ENCODE measurements at places on chromosomes 12 and 14. TPM values are rescaled to one million over a fixed set of nuclear protein-coding genes. Genes with fewer than 3 reads are reported as not detected.
A peak's percentile ranks its signal among the peaks of the same experiment; 100 is the strongest.

DNA sequence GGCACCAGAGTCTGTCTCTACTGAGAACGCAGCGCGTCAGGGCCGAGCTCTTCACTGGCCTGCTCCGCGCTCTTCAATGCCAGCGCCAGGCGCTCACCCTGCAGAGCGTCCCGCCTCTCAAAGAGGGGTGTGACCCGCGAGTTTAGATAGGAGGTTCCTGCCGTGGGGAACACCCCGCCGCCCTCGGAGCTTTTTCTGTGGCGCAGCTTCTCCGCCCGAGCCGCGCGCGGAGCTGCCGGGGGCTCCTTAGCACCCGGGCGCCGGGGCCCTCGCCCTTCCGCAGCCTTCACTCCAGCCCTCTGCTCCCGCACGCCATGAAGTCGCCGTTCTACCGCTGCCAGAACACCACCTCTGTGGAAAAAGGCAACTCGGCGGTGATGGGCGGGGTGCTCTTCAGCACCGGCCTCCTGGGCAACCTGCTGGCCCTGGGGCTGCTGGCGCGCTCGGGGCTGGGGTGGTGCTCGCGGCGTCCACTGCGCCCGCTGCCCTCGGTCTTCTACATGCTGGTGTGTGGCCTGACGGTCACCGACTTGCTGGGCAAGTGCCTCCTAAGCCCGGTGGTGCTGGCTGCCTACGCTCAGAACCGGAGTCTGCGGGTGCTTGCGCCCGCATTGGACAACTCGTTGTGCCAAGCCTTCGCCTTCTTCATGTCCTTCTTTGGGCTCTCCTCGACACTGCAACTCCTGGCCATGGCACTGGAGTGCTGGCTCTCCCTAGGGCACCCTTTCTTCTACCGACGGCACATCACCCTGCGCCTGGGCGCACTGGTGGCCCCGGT lies at the start of gene PTGDR:
Gene PTGDR, plus strand, starts transcription at position 198 of the 778 bp plus-strand sequence. Its CDS starts 117 bp downstream, at position 315.
- peak; percentile 35 for DNase-seq

DNA sequence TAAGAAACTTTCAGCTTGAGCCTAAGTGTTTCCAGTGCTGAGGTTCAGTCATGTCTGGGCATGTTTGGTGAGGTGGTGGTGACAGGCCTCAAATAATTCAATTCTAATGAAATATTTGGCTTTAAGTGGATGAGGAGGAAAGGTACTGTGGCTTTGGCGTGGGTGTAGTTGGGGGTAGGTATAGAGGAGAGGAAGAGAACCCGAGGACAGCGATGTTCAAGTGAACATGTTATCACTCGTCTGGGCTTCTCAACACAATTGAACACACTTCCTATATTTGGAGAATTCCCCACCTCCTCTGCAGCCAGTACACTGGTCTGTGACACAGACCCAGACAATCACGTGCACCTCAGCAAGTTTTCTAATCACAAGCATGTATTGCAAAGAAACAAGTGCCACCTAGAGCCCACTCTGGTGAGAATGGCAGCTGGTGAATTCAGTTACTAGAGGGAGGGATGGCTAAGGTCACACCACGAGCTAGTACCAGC lies 53.0 kb downstream of the IFNG-AS1 start:
- peak; percentile 51 for DNase-seq

OTUB2 gene
- total RNA-seq = 1.9 TPM

MYO1A gene
- total RNA-seq = 5.8 TPM

Data from umbilical cord (tissue), 2 donors.